ENCODE measurements at places on chromosomes 7 and 10.
A peak's percentile ranks its signal among the peaks of the same experiment; 100 is the strongest.

GRCh38 chr7:18700147-18700546 is 204.6 kb downstream of the HDAC9 start:
- peak; percentile 6 for DNase-seq

- DNase-seq: no peak
Observed at GRCh38 chr7:22173685-22174573, 183.0 kb downstream of the RAPGEF5 start.

DNA sequence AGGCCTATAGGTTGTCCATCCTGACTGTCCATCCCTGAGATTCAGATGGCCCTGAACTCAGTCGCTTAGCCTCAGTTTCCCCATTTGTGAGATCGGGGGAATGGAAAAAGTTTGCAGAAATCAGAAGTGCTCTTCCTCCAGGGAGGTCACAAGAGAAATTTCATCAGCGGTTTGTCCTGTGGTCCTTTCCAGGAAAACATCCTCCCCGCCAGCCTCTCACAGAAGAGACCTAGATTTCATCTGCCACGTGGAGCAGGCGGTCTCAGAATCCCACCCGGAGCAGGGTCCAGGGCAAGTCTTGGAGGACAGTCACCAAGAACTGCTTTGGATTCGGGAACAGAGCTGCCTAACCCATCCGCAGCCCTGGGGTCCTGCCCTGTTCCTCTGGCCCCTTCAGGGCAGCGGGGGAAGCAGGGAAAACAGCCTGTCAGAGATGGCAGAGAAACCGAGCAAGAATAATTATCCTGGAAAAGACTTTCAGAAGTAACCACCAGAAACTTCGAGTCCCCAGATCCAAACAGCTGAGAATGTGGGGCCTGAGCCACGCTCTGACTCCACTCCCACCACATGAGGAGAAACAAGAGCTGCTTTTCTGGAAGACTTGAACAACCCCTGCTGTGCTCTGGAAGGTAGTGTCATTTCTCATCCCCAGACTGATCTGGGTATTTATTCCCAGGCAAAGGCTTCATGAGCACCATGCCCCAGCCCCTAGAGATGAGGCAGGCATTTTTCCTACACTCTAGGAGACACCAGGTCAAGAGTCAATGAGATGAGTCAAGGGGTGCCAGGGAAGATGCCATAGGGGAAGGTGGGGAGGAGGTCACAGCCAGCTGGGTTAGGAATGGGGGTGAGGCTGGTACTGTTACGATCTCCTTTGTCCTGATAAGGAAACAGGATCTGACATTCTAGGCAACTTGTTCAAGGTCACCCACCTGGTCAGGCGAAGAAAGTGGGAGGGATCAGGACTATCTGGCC is 1.1 kb upstream of the TNS3 start:
- DNase-seq: no peak

DNA sequence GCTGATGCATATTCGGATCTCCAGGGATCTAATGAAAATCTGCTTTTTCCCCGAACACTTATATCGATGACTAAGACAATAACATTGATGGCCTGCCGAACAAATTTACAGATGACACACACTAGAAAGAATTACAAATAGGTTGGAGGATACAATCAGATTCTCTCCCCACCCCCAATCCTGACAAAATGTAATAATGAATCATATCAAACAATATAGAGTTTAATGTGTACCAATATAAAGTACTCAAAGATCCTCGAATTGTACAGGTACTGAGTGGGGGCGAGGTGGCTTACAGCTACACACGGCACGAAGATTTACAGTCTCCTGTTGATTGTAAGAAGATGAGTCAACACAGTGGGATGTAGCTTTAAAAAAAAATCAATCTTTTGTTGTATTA is 182.7 kb upstream of the MKLN1 start:
- DNase-seq: peak; percentile 36

GRCh38 chr7:100220586-100221230 is 959 bp downstream of the PVRIG start:
- no peak for DNase-seq

DNA sequence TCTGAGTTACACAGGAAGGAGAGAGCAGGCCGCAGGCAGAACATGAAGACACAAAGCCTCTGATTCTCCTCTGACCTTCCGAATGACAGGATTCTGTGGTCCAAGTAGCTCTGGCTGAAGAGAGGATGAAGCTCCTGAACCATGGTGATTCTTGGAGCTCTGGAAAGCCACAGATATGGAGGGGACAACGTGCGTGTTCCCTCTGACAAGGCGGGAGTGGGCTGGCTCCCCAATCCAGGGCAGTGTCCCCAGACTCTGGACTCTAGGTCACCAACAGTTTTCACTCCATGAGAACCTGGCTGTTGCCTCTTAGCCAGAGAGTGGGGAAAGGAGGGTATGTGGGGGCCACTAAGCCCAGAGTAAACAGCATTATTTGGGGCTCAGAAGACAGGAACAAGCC is 7.4 kb upstream of the TRPV6 start:
- no peak for DNase-seq

GRCh38 chr10:126131341-126131740 is 235.0 kb downstream of the FANK1 start:
- DNase-seq: peak; percentile 77

DNA sequence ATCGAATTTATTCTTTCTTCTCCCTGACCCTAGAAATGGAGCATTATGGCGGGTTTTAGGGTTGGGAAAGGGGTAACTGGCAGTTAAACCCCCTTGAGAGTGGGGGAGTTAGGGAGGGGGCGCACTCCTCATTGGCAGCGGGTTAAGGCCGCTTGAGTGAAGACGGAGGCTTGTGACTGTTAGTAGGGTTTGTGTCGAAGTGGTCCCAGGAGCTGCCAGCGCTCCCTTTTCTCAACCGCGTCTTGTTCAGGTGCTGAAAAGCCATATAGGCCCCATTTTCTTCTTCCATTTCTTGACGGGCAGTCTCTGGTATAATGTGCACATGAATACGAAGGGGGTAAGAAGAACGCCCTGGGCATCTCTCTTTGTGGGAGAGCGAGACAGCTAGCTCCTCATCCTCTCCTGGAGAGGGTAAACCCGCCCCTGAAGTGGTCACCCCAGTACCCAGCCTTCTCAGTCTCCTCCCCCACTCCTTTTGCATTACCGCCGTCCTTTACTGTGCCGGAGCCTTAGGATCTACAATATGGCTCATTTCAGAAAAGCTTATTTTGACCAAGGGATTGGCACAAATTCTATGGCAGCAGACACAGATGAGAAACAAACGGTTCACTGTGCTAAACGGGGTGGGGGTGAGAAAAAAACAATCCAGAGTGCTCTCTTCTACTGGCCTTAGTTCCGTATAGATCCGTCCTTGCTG is 836 bp downstream of the KMT2E start:
- DNase-seq: peak; percentile 54

GRCh38 chr7:19958309-19958896 is 185.0 kb upstream of the TMEM196 start:
- DNase-seq: peak; percentile 93

GRCh38 chr10:5461203-5461588 is 38.2 kb downstream of the CALML5 start:
- DNase-seq: peak; percentile 36

- no peak for DNase-seq
Observed at GRCh38 chr10:132592790-132593383, 55.3 kb downstream of the INPP5A start.

DNA sequence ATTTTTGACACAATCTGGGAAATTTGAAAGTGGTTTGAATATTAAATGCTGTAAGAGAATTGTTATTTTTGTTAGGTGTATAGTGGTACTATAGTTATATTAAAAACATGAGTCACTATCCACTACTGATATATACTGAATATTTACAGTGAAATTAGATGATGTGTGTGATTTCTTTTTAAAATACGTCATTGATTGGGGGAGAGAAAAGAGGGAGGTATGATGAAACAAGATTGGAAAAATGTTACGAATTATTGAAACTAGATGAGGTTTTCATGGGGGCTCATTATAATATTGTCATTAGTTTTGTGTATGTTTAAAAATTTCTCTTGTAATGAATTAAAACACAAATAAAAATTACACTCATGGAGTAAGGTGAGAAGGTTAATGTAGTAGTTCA is 571.4 kb downstream of the HTR7 start:
- no peak for DNase-seq

GRCh38 chr7:16494955-16495719 is 29.6 kb upstream of the SOSTDC1 start:
- DNase-seq: no peak

- DNase-seq: no peak
Observed at GRCh38 chr10:101997803-101998202, 58.2 kb downstream of the ARMH3 start.

GRCh38 chr10:71812016-71812912 is 38.8 kb downstream of the PSAP start:
- DNase-seq: peak; percentile 33

DNA sequence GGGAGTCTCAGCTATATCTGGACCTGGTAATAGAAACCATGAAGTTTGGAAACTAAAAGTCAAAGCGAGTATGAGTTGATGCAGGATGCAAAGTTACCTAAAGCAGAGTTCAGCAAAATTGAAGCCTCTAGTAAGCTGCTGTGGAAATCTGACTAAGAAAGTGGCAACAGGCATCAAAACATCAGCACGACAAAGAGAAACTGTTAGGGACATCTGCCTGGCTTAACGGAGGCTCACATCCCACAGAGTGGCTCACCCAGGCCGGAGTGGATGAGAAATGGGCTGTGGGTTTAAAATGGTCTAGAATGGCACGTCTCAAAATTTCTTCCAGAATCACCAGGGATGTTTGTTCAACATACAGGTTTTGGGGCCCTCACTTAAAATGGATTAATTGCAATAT is 164.1 kb upstream of the NPY start:
- no peak for DNase-seq

- DNase-seq: no peak
Observed at GRCh38 chr10:130395248-130395936, 259.2 kb downstream of the GLRX3 start.

DNA sequence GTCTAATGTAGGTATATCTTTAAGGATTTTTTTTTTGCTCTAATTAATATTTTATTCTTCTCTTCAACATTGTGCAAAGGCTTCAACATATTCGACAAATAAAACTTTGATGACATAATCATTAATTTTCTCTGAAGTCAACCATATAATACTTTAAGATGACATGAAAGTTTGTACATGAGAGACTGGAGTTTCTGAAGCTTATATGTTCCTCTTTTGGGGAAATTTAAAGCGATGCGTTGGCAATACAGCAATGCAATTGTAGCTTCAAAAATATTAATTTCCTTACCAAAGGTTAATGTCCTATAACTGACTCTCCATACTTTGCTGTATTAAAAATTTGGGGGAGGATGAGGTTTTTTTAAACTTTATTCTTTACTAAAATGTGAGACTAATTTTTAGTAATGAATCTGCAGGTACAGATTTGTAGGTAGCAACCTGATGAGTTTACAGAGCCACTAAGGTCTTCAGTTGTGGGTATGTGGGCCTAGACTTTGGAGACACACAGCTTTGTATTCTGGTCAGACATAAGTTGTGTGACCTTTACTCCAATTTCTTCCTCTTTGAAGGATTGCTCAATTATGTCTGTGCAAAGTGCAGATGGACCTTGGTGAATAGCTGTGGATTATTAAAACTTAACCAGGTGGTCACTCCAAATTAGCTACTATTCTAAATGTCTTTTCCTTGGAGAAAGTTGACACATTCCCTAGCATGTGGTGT is 18.0 kb upstream of the LIPA start:
- DNase-seq: no peak

- DNase-seq: no peak
Observed at GRCh38 chr10:109851616-109852474, 71.5 kb downstream of the XPNPEP1 start.

- no peak for DNase-seq
Observed at GRCh38 chr10:85250304-85250703, 921.9 kb downstream of the CCSER2 start.

DNA sequence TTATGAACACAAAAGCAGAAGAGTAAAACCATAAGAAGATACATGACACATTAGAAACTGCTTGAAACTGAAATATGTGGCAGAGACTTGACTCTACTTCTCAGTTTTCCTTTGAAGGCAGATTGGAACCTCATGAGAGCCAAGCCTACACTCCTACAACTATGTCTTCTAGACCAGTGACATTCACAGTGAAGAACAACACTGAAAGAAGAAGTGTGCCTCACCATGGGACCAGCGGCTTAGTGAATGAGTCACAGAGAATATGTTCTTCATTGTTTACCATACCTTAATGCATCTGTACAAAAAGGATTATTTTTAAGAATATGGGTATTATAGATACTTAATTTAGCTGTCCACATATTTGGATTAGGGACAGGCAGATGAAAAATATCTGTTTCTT is 248.3 kb downstream of the CDC14C start:
- DNase-seq: no peak

- DNase-seq: peak; percentile 56
Observed at GRCh38 chr7:38831259-38831996, 77.6 kb downstream of the VPS41 start.

DNA sequence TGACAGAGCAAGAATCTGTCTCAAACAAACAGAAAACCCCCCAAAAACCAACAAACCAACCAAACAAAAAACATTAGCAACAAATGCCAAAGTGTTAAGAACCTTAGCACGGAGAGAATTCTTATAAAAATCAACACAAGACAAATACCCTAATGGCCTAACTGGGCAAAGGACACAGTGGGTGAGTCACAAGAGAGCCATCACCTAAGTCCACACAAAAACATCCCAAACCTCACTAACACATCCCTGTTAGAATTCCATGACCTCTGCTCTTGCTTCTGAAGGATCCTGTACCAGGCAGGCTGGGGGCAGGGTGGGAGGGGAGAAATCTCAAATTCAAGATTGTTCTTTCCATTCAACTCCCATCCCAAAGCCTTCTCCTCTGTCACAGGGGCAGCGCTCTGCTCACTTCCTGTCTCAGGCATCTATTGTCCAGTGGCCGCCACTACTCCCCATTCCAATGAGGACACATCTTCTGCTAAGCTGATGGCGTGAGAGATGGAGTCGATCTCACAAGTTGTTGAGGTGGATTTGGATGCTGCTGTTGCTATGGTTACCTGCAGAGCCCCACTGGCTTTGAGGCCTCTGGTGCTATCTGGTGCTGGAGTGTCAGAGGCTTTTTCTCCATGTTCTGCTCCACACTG is 9.2 kb downstream of the IL15RA start:
- no peak for DNase-seq

DNA sequence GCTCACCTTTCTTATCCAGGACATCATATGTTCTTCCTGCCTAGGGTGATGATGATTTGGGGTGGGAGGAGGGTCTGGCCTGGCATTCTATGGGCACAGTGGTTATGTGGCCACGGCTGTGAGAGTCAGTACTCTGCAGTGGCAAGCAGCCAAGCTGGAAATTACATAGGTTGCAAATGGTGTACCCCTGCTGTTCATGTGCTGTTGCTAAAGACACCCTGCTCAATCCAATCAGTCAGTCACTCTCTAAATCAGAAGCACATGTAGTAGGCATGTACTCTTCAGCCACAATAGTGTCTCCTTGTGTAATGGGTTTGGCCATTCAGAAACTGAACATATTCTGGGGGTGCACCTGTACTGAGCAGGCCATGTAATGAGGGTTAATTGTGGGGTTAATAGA is 449.1 kb upstream of the ANKRD30A start:
- DNase-seq: peak; percentile 35
